ENCODE measurements at places on chromosomes 16 and 17.

- DNase-seq, result no peak
Observed at GRCh38 chr17:80177986-80178595, 8.3 kb downstream of the CARD14 start.

GRCh38 chr17:82365606-82366295, 5.8 kb upstream of the UTS2R start:
- no peak for DNase-seq

DNA sequence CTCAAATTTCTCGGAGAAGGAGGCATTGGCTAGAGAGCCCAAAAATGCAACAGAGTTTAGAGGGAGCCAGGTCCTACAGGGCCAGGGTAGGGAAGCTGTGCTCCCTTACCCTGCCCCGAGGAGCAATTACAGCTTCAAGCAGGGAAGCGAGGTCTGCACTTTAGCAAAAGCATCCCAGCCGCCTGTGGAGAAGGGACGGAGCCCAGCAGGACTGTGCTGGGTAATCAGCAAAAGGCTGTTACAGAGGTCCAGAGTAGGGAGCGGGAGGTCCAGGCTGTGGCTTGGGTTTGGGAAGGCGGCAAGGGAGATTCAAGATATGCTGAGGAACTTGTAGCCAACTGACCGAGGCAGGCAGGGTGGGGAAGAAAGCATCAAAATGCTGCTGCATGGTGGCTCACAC, 162.6 kb downstream of the TMEM132E start:
- DNase-seq, result no peak

DNA sequence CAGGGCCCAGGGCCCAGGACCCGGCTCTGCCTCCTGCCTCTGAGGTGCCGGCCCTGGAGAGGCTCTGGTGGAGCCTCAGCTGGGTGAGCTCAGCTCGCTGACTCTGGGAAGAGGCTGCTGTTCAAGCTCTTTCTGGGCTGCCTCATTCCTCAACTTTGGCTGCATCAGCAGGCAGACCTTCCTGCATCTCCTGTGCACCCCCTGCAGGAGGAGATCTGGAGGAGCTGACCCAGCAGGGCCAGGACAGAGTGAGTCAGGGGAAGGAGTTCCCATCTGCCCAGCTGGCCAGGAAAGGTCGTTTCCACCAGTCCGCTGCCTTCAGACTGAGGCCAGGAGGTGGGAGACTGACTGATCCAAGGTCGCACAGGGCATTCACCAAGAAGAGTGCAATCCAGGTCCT, 10.7 kb downstream of the CRHR1 start:
- no peak for DNase-seq

GRCh38 chr17:46822388-46822921, 4.0 kb upstream of the WNT3 start:
- DNase-seq, result no peak

DNA sequence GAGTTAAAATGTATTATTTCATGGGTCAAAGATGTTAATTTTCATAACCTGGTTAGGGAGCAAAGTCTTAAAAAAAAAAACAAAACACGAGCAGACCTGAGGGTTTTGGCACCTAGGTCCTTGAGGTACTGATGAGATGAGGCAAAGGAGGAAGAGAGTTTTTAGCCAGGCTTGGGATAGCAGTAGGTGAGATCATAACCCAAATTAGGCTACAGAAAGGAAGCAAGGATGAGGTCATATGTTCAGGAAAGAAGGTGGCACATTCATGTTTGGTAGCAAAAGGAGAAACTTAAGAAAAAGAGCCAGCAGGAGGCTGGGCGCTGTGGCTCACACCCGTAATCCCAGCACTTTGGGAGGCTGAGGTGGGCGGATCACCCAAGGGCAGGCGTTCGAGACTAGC, 2.8 kb downstream of the ATXN1L start:
- no peak for DNase-seq

DNA sequence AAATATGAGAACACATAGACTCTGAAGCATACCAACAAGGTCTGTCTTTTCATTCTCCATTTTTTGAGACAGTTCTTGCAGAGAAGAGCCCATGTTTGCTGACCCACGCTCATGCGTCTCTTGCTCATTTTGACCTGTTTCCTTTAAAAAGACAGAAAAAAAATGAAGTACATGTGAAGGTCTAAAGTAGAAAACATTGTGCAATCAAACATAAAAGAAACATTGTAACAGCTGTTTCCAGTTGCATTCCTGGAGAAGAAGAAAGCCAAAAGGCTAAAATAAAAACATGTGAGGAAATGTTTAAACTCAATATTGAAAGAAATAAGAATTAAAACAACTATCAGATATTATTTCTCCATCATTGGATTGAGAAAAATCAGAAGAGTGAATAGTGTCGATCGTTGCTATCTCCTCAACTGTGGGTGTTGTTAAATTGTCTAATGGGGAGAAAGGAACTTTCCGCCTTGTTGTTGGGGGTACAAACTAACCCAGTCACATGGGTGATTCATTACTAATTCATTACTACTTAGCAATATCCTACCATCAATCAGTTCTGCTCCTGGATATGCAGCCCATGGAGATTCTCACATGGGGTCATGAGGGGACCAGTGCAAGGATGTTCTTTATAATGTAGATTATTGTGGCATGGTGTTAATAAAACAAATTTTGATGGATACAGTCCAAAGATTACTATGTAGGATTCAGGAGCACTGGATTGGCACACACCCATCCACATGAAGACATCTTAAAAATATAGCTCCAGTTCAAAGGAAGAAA, 9.5 kb downstream of the ABCA9 start:
- DNase-seq, result peak; percentile 16

- no peak for DNase-seq
Observed at GRCh38 chr17:65163990-65164495, 26.9 kb downstream of the RGS9 start.

- DNase-seq, result no peak
Observed at GRCh38 chr16:84692451-84693214, 7.2 kb upstream of the USP10 start.
